ENCODE measurements at places on chromosomes 1 and 21. TPM values are rescaled to one million over a fixed set of nuclear protein-coding genes. Genes with fewer than 3 reads are reported as not detected.

Gene DPM3
- polyA plus RNA-seq = 54.9 TPM

Gene SERPINC1
- 0.18 TPM for polyA plus RNA-seq

Gene NMNAT2
- 0.80 TPM for polyA plus RNA-seq

Gene IRF6
- 476 TPM for polyA plus RNA-seq

DNA sequence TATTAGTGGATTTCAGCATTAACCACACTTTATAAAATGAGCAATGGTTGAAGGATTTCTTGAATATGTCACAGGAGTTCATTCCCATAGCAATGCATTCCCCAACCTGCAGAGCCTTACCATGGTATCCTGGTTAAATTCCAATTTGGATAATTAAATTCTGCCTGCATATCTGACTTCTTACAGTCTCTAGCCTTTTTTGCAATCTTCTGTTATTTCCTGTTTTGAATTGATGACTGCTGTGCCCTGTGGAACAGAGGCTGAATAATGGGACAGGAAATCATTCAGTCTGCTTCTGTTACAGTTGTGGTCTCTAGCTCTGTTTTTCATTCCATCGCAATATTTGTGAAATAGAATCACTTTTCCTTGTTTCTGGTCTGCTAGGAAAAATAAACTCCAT is 1823.9 kb downstream of the PLA2G4A start:
- H3K36me3 ChIP-seq = no peaks in the 10 kb centered on the region
- no peaks in the 10 kb centered on the region for H3K27me3 ChIP-seq
- no peak overlapping the region for H3K27ac ChIP-seq
- no peak overlapping the region for H3K4me3 ChIP-seq

DNA sequence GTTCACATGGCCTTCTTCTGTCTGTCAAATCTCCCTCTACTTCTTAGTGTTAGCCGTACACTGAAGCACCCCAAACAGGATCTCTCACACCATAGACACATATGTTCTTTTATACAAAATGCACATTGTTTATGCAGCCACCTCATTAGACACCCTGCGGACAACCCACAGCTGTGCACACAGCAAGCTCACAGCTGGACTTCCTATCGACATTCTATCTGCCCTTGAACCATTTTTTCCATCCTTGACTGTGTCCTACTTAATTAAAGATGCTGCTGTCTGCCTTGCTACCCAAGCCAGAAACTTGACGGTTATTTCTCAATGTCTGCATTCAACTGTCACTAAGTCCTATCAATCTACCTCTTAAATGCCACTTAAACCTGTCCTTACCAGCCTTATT is 3.2 kb upstream of the ZBTB21 start:
- H3K4me1 ChIP-seq = peaks cover 24% of the 10 kb centered on the region
- no peak overlapping the region for H3K4me3 ChIP-seq
- H3K36me3 ChIP-seq = no peaks in the 10 kb centered on the region
- H3K27me3 ChIP-seq = no peaks in the 10 kb centered on the region
- no peak for DNase-seq

DNA sequence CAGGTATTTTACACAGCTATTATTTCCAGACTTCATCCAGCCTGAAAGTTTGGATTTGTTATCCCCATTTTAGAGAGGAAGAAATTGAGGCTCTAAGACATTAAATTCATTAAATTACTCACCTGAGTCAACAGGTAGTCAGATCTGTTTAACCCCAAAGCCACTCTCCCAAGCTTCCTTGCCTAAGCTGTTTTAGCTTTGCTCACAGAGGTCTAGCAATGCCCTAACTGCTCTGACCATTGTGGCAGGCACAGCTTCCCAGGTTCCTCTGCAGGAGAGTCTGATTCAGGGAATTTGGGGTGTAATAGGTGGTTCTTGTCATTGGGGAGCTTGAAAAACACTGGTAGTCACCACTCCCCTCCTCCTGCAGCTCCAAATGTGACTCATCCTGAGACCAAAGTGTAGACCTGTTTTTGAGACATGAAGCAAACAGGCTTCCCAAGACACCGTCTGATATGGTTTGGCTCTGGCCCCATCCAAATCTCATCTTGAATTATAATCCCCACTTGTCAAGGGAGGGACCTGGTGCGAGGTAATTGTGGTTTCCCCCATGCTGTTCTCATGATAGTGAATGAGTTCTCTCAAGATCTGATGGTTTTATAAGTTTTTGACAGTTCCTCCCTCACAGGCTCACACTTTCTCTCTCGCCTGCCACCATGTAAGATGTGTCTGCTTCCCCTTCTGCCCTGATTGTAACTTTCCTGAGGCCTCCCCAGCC is 142.8 kb upstream of the DNAH14 start:
- no peaks in the 10 kb centered on the region for H3K36me3 ChIP-seq
- H3K27me3 ChIP-seq = no peaks in the 10 kb centered on the region
- DNase-seq = no peak
- H3K27ac ChIP-seq = no peak overlapping the region
- H3K4me3 ChIP-seq = no peak overlapping the region

GRCh38 chr1:201228011-201228983 is 37.7 kb downstream of the IGFN1 start:
- peaks cover 7% of the 10 kb centered on the region for H3K27me3 ChIP-seq
- DNase-seq = no peak
- no peak overlapping the region for H3K27ac ChIP-seq
- H3K36me3 ChIP-seq = no peaks in the 10 kb centered on the region
- H3K4me3 ChIP-seq = no peak overlapping the region

DNA sequence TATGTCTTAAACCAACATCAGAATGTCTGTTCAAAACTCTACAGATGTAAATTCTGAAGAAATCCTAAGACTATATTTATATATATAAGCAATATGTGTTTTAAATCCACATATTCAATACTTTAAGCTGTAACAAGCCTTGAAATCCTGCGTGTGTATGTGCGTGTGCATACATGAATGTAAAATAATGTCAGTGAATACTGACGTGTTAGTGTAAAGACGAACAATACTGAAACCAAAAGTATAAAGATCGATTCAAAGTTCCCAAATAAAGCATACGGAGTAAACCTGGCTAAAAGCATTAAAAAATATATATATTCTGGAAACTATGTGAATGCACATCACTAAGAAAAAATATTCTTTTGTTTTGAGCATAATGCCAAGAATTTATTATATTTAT is 668.6 kb upstream of the NCAM2 start:
- DNase-seq = no peak
- H3K4me1 ChIP-seq = no peaks in the 10 kb centered on the region
- no peaks in the 10 kb centered on the region for H3K36me3 ChIP-seq
- H3K4me3 ChIP-seq = no peak overlapping the region
- H3K27me3 ChIP-seq = no peaks in the 10 kb centered on the region

DNA sequence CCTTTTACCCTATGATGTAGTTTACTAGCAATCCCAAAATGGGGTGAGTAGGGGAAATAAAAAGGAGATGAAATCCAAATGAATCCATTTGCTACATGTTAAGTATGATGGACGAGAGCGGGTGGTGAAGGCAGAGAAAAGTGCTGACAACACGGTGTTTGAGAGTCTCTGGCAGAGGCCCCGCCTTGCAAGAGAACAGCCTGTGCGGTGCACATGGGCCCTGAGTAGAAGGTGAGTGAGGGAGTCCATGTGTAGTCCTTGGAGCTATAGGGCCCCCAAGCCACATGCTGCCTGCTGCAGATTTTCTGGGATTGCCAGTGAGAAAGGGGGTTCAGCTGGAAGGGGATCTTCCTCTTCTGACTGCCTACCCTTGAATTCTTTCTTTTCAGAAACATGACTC is 177.1 kb downstream of the TNR start:
- DNase-seq = no peak
- H3K36me3 ChIP-seq = no peaks in the 10 kb centered on the region
- H3K4me1 ChIP-seq = no peaks in the 10 kb centered on the region
- peaks cover 26% of the 10 kb centered on the region for H3K27me3 ChIP-seq
- H3K4me3 ChIP-seq = no peak overlapping the region
- H3K27ac ChIP-seq = no peak overlapping the region

DNA sequence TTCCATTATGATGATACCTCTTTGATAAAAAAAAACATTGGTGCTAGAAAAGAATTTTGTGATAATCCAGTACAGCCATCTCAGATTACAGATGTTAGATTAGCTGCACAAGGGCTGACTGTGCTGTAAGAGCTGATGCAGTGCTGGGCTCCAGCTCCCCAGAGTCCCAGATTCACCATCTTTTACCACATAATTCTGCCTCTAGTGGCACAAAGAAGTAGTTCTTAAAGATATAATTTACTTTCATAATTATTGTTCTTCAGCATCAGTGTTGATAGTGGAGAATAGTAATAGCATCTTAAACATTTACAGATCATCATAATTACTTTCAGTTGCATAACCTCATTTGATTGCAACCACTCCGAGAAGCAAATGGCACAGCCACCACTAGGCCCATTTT is 262.1 kb downstream of the BRINP2 start:
- no peak for DNase-seq
- no peaks in the 10 kb centered on the region for H3K36me3 ChIP-seq
- H3K27ac ChIP-seq = no peak overlapping the region
- H3K4me1 ChIP-seq = no peaks in the 10 kb centered on the region

DNA sequence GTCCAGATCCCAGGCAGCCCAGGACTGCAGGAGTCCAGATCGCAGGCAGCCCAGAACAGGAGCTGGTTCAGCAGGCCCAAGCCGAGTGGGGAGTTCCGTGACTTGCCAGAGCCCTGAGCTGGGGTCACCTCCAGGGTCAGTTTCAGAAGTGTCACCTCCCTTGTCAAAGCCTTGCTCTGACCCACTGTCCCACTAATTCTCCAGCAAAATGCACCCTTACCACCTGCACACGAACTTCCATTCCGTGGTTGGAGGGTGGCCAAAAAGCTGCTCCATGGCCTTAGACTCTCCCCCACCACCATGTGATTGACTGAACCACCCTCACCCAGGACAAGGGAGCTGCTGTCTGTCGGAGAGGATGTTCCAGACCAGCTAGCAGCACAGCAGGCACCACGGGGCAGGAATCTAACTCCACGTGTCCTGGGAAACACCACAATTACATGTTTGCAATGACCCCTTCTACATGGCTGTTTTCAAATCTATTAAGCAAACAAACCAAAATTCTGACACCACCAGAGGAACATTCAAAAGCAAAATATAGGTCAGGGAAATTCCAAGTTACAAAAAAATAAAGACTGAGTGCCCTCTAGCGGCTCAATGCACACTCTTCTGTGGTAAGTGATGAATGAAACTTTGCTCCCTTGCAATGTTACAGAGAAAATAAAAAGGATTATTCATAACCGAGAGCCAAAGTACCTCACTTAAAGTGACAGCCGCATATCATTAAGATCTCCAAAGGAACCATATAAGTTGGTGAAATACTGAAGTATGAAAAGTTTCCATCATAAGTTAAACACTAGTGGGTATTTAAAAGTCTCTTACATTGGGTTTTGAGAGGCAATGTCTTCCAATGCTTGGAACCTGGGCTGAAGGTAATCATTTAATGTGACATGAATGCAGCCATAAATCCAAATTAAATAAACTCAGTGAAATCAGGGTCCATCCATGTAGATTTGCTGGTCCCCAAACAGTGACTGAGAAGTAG is 76.3 kb downstream of the NPHP4 start:
- H3K4me1 ChIP-seq = peaks cover 2% of the 10 kb centered on the region
- no peaks in the 10 kb centered on the region for H3K27me3 ChIP-seq
- DNase-seq = no peak
- no peak overlapping the region for H3K27ac ChIP-seq
- no peak overlapping the region for H3K4me3 ChIP-seq

DNA sequence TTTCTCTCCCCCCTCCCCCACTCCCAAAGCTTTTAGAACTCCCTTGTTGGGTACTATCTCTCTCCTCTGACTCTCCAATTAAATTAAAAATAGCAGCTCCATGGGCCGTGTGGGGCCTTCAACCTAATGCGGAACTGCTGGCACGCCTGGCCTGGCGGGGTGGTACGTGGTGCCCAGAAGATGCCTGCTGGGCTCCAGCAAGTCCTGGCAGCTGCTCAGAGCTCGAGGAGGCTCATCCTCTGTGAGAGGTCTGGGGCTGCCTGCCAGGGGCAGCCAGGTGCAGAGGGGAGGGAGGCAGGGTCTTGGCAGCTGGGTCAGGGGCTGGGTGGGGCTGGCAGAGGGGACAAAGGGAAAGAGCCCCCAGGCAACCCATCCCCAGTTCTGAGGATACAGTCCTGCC is 74.4 kb downstream of the ACTL8 start:
- H3K4me3 ChIP-seq = no peak overlapping the region
- no peak overlapping the region for H3K27ac ChIP-seq
- no peaks in the 10 kb centered on the region for H3K27me3 ChIP-seq
- H3K4me1 ChIP-seq = no peaks in the 10 kb centered on the region
- no peaks in the 10 kb centered on the region for H3K36me3 ChIP-seq

- DNase-seq = no peak
- H3K27me3 ChIP-seq = no peaks in the 10 kb centered on the region
- no peak overlapping the region for H3K4me3 ChIP-seq
- H3K27ac ChIP-seq = no peak overlapping the region
Observed at GRCh38 chr1:59994302-59995198, 68.0 kb upstream of the CYP2J2 start.

DNA sequence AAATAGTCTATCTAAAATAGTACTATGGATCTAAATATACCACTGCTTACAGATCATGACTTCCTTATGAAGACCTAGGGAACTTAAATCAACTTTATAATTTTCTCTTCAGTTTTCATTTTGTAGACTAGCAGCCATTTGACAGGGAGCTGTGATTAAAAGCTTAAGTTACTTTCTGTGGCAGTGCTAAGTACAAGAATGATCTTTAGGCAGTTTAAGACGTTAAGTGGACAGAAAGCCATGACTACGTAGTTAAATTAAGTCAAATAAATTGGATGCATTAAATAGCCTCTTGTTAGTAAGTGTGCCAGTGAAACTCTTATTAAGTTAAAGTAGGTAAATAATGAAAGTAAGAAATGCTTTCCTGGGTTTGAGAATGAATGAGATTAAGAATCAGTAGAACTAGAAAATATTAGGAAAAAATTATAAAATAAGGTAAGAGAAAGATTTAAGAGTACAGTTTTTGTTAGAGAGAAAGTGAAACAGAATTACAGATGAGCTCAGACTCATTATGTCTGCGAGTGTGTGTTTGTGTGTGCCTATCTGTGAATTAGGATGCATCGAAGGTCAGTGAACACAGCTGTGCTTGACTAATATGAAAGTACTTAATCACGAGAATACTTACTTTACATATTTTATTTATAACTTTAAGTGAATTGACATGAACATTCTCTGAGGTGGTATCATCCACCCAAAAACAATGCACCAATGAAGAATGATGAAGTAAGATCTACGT is 336.9 kb downstream of the KCNT2 start:
- no peaks in the 10 kb centered on the region for H3K4me1 ChIP-seq
- no peak overlapping the region for H3K27ac ChIP-seq
- DNase-seq = no peak
- no peaks in the 10 kb centered on the region for H3K36me3 ChIP-seq

GRCh38 chr1:180144659-180145357 is 9.9 kb upstream of the QSOX1 start:
- no peak overlapping the region for H3K4me3 ChIP-seq
- H3K27me3 ChIP-seq = no peaks in the 10 kb centered on the region
- no peak overlapping the region for H3K27ac ChIP-seq

GRCh38 chr1:16441282-16441665 is 750 bp downstream of the NECAP2 start:
- peak overlapping the region; percentile 99 for H3K4me3 ChIP-seq
- H3K27me3 ChIP-seq = no peaks in the 10 kb centered on the region
- H3K4me1 ChIP-seq = peaks cover 3% of the 10 kb centered on the region
- no peak for DNase-seq
- H3K27ac ChIP-seq = peak overlapping the region; percentile 85

GRCh38 chr1:101116006-101116405 is 90.4 kb upstream of the DPH5 start:
- H3K4me3 ChIP-seq = no peak overlapping the region
- no peak for DNase-seq
- H3K27me3 ChIP-seq = no peaks in the 10 kb centered on the region
- no peaks in the 10 kb centered on the region for H3K36me3 ChIP-seq

- H3K27me3 ChIP-seq = peaks cover 24% of the 10 kb centered on the region
- no peaks in the 10 kb centered on the region for H3K36me3 ChIP-seq
- H3K27ac ChIP-seq = no peak overlapping the region
Observed at GRCh38 chr1:12124693-12125421, 41.9 kb upstream of the TNFRSF1B start.

Data from keratinocyte (primary cell).